ENCODE measurements at places on chromosomes 7 and 10.

DNA sequence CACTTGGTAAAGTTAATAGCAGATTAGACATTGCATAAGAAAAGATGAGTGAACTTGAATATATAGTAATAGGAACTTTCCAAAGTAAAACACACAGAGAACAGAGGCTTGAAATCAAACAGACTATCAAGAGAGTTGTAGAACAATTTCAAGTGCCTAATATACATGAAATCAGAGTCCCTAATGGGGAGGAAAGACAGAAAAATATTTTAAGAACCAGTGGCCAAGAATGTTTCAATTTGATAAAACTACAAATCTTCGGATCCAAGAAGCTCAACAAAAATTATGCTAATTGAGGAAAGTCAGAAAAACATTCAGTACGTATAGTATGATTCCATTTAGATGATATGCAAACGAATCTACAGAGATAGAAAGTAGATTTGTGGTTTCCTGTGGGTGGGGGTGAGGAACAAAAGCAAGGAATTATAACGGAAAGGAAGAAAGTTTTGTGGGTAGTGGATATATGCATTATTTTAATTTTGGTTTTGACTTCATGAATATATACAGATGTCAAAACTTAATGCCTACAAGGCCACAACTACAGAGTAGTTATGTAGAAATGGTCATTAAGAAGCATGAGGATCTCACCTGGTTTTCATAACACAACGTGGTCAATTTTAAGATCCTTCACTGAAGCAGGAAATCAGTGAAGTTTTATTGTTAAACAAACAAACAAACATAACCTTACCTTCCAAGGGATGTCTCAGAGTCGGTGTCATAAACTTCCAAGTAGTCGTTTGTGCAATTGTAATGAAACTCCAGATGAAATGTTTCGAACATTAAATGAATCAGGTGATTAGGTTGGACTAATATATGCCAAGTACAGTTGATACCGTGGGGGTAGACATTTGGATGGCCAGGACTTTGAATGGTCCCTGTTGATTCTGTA lies 62.0 kb downstream of the CUBN start:
- no peak for DNase-seq

DNA sequence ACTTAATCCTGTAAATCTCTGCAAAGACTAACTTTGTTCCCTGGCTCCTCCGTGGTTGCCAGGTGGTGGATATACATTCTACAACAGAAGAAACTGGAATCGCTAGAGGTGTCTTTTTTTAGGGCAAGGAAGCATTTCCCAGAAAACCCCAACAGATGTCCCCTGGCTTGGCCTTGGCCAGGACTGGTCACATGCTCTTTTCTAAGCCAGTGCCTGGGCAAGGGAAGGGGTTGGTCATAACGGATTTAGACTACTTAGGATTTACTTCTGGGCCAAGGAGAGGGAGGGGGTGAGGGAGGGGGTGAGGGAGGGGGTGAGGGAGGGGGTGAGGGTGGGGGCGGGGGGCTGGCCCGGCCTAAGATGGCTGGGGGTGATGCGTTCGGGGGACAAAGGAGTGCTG lies 105.7 kb downstream of the SNX10 start:
- no peak for DNase-seq

GRCh38 chr10:8137726-8138125 lies 83.2 kb downstream of the GATA3 start:
- no peak for DNase-seq

DNA sequence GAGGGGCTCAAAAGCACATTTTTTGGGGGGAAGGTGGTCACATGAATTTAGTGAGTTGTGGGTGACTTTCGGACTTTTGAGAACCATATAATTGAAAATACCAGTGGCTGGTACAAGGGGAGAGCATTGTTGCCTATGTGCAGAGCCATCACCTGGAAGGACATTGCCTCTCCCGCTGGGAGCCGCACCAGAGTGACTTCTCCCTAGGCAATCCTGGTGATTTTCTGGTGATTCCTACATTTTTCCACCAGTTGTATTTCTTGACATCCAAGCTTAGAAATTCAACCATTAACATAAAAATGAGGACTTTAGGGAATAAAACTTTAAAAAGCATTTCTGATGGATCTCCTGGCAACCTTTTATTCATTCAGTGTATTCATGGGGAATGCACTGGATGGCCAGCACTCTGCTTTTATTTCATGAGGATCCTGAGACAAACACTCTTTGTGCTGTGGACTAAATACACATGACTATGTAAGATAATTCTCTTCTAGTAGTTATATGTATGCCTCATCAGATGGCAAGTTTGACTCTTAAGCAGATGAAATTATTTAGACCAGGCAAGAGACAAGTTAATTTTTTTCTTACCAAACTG lies 41.8 kb upstream of the MKI67 start:
- no peak for DNase-seq

DNA sequence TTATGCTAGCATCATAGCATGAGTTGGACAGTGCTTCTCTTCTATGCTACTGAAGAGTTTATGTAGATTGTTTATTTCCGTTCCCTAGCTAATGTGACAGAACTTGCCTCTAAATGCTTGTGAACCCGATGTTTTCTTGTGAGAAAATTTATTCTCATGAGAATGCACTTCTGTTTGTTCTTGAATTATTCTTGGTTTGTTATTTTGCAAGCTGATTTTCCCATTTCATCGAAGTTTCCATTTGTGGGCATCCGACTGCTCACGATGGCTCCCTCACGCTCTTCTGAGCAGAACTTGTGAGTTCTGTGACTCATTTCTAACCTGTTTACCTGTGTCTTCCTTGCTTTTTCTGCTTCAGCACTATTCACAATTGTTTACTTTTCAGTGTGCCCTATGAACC lies 59.9 kb downstream of the WDFY4 start:
- no peak for DNase-seq

DNA sequence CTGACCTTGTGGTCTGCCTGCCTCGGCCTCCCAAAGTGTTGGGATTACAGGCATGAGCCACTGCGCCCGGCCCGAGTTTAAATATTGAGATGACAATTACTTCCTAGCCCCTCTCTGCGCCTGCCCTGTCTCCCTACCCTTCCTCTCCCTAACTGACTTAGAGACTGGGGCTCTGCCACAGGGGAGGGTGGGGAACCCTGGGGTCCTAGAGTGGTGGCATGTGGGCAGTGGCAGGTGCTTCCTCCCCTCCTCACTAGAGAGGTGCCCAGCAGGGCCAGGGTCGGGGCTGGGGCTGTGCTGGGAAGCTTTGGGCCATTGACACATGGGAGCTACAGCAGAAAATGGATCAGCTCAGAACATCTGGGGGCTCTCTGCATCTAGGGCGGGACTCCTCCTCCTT lies 7.0 kb upstream of the ACHE start:
- no peak for DNase-seq

GRCh38 chr7:144969787-144970186 lies 133.9 kb upstream of the TPK1 start:
- DNase-seq, result no peak

DNA sequence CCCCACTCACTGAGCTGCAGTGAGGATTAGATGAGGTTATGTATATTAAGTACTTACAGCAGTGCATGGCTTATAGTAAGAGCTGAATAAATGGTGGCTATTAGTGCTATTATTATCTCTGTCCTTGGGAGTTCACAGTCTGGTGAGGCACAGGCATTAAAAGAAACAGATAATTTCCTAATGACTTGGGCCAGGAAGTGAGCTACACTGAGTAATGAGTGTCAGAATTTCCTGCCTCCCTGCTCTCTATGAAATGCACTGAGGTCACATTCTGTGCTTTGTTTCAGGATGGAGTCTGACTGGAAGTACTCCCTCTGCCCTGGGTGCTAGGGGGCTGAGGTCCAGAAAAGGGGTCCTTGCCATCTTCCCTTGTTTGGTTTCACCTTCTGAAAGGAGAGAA lies 48.7 kb upstream of the LOXL4 start:
- peak; percentile 32 for DNase-seq

- DNase-seq, result peak; percentile 93
Observed at GRCh38 chr10:33365871-33366411, 31.5 kb upstream of the NRP1 start.
